ENCODE measurements at places on chromosomes 3 and 15. TPM values are rescaled to one million over a fixed set of nuclear protein-coding genes. Genes with fewer than 3 reads are reported as not detected.
A peak's percentile ranks its signal among the peaks of the same experiment; 100 is the strongest.

HRH1 gene
- total RNA-seq: 1.8 TPM

DNAH12 gene
- total RNA-seq: 0.30 TPM

DNA sequence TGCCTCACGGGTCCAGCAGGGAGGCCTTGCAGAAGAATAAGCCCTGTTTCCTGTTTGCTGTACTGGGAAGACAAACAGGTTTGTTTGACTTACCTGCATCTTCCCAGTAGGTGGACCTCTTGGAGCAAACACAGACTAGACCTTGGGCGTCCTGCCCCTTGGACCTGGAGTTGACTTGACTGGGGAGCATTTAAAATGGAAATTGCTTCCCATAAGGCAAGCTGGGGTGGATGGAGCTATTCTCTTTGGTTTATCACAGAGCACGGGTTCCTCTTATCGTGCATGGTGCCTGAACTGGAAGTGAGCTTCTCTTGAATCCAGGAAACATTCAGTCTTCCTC lies 151.4 kb downstream of the RPLP1 start:
- DNase-seq: no peak

GRCh38 chr15:75620058-75620820 lies 5.3 kb downstream of the SNUPN start:
- peak; percentile 36 for DNase-seq

- no peak for DNase-seq
These were observed 56.8 kb downstream of the WNT7A start for GRCh38 chr3:13822871-13823585.

DNA sequence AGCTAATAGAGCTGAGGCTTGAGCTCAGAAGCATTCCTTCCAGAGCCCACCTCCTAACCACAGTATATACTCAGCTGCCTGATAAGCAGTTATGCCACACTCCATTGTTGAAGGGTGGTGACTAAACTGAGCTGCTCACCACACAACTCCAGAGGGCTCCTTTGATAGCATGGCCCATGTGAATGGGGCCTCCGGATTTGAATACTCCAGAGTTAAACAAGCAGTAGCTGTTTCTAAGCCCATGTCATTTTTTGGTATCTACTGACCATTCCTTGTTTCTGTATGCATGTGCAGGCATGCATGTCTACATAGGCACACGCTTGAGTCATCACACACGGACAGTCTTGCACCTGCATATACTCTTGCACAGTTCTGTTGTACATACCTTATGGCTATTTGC lies 28.9 kb downstream of the IGSF10 start:
- no peak for DNase-seq

GRCh38 chr15:77650265-77650664 lies 17.6 kb upstream of the LINGO1 start:
- DNase-seq: no peak

EFCC1 gene
- 9.2 TPM for total RNA-seq

DNA sequence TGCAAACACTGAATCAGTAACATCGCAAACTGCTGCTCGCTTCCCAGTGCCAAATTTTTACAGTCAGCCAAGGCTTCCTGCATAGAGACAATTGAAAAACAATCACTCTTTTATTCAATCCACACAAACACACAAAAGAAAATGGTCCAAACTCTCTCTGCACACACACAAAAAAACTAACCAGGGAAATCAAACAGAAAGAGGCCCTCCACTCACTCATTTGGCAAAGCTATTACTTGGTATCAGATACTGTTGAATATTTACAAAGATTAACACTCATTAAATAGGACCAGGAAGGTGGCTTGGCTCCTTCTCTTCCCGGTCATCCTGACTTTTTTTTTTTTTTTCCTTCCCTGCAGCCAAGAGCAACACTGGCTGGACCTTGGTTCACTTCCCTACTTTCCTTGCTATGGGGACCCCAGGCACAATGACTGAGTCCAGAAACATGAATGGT lies 62.4 kb upstream of the SPATA12 start:
- no peak for DNase-seq

DNA sequence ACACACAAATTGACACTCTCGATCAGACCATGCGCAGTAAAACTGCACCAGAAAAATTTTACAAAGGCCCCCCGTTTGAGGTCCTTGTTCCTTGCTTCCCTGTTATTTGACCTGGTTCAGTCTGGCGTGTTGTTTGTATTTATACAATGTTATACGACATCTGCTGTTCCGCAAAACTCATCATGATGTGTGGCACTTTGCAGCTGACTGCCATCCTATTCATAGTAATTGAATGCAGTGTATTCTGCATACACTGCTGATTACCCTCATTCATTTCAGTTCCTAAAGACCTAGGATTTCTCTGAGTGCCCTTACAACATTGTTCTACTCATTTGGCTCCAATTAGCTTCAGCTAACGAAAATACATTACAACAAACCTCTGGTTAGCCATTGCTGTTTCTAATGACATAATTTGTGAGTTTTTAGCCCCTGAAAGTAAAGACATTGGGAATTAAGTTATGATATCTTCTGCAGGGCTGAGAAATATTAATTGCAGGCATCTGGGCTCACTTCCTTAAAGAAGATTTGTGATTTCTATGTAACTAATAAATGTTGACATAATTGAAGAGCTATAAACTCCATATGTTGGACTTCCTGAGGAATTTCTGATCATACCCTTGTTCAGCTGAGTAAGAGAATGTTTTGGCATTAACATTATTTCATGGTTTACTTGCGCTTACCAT lies 75.7 kb downstream of the C3orf38 start:
- no peak for DNase-seq

DNA sequence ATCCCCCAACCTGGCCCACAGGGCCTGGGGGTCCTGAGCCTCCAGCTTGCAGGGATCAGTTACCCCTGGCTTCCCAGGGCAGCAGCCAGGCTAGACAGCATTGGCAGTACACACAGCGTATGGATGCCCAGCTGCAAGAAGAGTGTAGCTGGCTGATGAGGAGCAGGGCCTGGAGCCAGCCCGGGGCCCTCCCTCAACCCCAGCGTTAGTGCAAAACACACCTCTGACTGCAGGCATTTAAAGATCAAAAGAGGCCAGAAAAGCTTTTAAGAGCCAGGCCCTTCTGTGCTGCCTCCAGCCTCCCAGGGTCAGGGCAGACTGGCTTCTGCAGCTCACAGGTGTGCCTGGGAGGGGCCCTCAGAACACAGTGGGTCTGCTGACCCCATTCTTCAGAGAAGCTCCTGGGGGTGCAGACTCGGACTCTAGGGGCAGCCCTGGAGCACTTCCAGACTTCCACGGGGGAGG lies 110.6 kb downstream of the ETFA start:
- DNase-seq: no peak

AGBL1 gene
- total RNA-seq: not detected

CPN2 gene
- total RNA-seq: not detected

DNA sequence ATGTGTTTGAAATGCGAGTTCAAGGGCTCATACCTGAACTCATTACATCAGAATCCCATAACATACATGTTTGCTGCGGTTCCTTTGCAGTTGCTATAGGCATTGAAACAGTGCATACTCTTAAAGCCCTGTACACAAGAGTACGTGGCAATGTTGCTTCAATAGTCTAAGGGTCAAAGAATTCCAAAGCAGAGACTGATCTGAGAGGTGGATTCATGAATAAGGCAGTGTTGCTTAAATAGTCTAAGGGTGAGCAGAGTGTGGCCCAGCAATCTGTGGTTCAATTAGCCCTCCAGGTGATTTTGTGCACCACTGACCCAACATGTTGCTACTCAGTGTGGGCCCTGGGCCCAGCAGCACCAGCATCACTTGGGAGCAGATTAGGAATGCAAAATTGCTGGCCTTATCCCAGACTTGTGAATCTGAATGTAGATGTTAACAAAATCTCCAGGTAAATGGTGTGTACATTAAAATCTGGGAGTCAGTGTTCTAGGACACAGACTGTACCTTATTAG lies 314.7 kb upstream of the UMPS start:
- no peak for DNase-seq

Data from uterus (tissue), 4 donors.